ENCODE measurements at places on chromosomes 7 and 10.

GRCh38 chr7:96596120-96596826 lies 113.4 kb downstream of the SEM1 start:
- DNase-seq, result no peak

GRCh38 chr7:17646253-17646956 lies 293.9 kb downstream of the SNX13 start:
- no peak for DNase-seq

GRCh38 chr7:121366852-121367431 lies 29.2 kb downstream of the FAM3C start:
- no peak for DNase-seq

- DNase-seq, result no peak
Observed at GRCh38 chr10:35226507-35226906, 99.9 kb downstream of the CREM start.

GRCh38 chr7:5479941-5480517 lies 56.4 kb upstream of the TNRC18 start:
- DNase-seq, result no peak

DNA sequence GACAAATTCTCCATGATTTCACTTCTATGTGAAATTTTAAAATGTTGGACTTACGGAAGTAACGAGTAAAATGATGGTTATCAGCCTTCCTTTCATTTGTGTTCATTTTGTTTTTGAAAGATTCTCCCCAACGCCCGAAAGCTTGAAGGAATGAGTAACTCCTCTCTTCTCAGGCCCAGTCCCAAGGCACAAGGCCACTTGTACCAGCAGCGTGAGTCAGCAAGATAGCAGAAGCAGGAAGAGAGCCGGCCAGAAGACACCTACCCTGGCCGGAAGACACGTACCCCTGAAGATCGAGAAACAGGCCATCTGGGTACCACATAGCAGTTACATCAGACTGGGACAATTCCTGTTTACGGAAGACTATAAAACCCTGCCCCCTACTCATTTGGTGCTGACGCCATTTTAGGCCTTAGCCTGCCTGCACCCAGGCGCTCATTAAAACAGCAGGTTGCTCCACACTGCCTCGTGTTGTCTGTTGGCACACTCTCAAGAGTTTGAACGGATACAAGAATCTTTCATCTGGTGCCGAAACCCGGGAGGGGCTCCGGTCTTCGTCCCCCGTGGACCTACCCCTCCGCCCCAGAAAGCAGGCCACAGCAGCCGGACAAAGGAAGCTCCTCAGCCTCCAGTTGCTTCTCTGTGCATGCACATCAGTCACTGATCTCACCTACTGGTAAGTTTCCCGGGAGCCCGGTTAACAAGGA lies 60.4 kb downstream of the LRRC17 start:
- DNase-seq, result no peak

GRCh38 chr10:88680958-88681357 lies 16.7 kb downstream of the LIPF start:
- no peak for DNase-seq

DNA sequence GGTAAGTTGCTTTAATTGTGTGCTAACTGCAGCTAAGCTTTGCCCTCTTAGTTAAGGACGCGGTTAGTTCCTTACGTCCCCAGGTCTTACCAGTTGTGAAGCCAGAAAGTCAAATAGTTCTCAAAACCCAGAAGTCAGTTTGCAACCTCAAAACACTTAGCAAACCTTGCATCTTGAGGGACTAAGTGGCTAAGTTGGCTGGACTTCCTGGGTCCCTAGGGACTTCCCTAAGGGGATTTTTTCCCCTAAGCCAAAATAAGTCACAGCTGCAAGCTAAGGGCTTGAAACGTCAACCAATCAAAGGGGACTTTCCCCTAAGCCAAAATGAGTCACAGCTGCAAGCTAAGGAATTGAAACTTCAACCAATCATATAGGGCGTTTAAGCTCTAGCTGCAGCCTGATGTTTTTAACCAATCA lies 36.2 kb upstream of the HECW1 start:
- DNase-seq, result no peak

GRCh38 chr10:121886997-121887622 lies 40.7 kb downstream of the ATE1 start:
- peak; percentile 40 for DNase-seq

GRCh38 chr7:117946151-117946633 lies 73.0 kb upstream of the CTTNBP2 start:
- no peak for DNase-seq

GRCh38 chr7:106165337-106165736 lies 53.2 kb upstream of the SYPL1 start:
- no peak for DNase-seq

DNA sequence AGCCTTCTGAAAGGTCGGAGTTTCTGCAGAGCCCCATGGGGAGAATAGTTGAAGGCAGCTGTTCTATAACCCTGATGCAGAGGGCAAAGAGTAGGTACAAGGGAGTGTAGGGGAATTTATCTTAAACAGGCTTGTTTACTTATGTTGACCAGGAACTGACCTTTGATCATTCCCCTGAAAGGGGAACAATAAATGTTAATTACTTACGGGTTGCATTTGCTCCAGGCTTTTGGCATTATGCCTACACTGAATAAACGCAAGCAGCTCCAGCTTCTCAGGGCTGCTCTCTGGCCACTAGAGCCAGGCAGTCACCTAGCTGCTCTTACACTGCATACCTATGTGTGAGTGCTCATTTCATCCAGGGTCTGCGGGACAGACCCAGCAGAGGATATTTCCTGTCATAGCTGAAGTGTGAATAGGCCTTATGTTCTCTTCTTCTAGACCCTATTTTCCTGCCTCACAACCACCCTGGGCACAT lies 26.9 kb upstream of the ABCA13 start:
- no peak for DNase-seq

DNA sequence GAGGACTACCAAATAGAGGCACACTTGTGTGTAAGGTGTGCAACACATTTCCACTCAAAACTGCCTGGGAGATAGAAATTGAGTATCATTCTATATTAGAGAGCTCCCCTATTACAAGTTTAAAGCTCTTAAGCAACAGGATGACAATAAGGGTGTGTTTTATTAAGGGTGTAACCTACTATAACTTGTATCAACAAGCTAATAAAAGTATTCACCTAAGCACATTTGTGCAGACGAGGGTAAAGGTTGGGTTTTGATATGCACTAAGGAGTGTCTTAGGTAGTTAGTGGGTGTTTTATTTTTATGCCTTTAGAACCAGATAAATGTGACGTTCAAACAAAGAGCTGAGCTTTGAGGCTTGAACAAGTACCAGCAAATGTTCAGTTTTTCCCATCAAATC lies 2.8 kb upstream of the FAM53B start:
- no peak for DNase-seq

DNA sequence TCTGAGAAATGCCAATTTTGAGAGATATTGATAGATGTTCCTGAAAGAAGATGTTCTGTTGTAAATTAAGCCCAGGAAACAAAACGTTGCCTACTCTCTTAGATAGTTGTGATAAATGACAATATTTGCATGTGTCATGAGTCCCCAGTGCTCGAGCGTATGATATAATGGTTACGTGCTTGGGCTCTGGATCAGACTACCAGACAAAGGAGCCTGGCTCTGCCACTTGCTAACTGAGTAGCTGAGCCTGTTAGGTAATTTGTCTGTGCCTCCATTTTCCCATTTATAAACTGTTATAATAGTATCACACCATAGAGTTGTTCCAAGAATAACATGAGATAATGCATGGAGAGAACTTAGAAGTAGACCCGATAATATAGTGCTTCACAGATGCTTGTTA lies 1.8 kb downstream of the A1CF start:
- DNase-seq, result no peak

DNA sequence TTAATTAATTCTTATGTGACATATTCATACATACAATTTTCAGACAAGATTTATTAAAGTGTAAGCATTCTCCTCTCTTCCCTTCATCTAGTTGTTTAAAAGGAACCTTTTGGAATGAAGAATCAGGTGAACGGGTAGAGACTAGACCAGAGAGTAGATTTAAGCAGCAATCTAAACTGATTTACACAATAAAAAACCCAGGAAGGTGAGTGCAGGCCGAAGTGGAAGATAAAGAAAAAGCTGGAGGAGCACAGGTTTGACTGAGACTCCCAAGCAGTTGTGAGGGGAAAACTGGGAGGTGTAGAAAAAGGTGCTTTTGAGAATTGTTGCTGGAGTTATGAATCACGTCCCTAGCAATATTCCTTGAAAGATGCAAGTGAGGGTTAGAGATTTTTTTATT lies 601.1 kb downstream of the SORCS1 start:
- DNase-seq, result no peak

GRCh38 chr7:14761510-14762296 lies 140.8 kb downstream of the DGKB start:
- DNase-seq, result no peak

DNA sequence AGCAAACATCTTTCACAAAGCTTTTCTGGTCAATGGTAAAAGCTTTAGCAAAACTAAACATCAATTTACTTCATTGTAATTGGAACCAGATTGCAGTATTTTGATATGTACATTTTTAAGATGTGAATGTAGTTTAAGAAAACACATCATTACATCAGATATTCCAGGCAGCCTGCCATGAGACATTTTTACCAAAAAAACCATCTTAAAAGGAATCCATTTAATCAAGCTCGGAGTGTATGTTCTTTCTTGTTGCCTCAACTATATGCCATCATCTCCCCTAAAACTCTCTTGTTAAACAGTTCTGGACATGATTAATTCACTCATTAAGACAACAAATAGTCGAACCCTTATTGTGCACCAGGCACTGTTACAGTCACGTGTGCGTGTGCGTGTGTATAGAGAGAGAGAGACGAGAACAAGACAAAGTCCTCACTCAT lies 97.5 kb downstream of the UBE2H start:
- DNase-seq, result no peak

GRCh38 chr10:113661332-113661731 lies 2.5 kb downstream of the NRAP start:
- no peak for DNase-seq

GRCh38 chr10:117661316-117661715 lies 118.8 kb downstream of the EMX2 start:
- DNase-seq, result no peak

- DNase-seq, result no peak
Observed at GRCh38 chr7:375901-376305, 85.9 kb downstream of the FOXL3 start.

DNA sequence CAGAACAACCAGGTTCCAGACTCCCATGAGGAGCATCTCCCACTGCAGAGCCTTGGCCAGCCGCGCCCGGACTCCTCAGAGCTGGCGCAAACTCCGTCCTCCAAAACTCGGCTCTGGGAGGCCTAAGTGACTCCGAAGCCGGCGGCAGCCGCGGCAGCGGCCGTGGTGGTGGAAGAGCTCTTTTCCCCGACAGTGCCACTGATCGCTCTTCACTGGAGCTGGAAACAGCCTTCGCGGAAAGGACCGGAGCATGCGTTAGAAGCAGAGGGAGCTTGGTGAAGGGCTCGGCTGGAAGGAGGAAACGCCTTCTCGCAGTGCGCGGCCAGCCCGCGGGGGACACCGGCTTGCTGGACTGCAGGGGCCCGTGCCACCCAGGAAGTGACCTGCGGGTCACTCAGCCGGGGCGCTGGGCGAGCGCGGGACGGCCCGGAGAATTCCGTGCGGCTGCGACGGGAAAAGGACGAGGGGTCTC lies 5.0 kb upstream of the HOXA13 start:
- DNase-seq, result no peak

GRCh38 chr10:44974628-44975430 lies 3.8 kb downstream of the DEPP1 start:
- peak; percentile 62 for DNase-seq

DNA sequence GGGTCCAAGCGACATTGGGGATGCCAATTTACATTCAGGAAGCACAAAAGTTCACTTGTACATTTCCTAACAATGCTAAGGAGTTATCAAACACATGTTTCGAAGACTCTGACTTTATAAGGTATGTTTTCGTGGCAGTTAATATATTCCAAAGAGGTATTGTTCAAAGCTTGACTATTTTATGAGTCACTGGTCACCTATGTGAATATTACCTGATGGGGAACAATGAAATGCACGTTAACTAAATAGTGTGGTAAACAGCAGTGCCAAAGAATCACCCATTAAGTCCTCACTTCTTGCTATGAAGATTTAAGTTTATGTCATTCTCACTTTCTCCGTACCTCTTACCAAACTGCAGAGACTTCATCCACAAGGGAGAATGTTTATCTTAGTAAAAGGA lies 550.2 kb downstream of the SORCS1 start:
- DNase-seq, result no peak

DNA sequence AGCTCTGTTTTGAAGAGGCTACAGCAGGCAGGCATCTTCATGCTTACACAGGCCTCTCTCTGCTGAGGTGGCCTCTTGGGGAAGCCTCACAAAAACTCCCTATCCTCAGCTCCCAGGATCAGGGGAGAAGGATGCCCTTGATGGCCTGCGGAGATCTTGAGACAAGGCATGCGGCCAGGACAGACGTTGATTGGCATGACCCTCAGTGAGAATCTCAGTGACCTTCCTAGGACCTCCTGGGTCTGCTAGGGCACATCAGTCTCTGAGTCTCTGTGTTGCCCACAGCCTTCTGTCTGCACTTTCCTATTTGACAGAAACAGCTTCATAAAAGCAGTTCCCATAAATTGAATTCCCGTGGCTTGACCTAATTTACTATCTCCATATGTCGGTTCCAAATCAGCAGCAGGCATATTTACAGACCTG lies 1005.8 kb upstream of the C7orf33 start:
- no peak for DNase-seq

GRCh38 chr7:128791121-128791971 lies at the start of gene CCDC136:
TSS of gene CCDC136 (plus strand) at chr7:128791968. CDS start at chr7:128792412, 444 bp downstream.
- DNase-seq, result peak; percentile 81

DNA sequence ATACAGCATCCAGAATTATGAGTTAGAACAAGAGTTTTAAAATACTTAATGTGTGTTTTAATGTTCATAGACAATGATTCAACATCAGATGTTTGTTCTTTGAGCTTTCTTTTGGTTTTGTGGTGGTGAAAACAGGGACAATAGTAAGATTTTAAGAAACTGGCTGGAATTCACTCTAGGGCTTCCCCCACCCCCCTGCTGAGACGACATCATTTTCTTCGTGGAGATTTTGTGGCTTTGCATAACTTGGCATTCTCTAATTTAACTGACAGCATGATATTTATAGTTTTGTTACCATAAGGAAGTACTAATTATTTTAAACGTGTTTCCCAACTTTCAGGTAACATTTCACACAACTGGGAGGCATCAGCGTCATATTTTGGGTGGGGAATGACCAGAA lies 184.1 kb downstream of the BICC1 start:
- DNase-seq, result no peak

DNA sequence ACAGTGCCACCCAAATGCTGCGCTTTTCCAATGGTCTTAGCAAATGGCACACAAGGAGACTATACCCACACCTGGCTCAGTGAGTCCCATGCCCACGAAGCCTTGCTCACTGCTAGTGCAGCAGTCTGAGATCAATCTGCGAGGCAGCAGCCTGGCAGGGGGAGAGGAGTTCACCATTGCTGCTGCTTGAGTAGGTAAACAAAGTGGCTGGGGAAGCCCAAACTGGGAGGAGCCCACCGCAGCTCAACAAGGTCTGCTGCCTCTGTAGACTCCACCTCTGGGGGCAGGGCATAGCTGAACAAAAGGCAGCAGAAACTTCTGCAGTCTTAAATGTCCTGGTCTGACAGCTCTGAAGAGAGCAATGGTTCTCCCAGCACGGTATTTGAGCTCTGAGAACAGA lies 891.2 kb downstream of the PCDH15 start:
- no peak for DNase-seq

Data from stimulated activated CD4-positive, alpha-beta T cell treated with anti-CD3 and anti-CD28 coated beads, Interleukin-4, amount 100 ng/mL, for 4 hours (primary cell).